Right ventricle myocardium inferior (tissue), 1 donor: ENCODE measurements at places on chromosomes 12 and 14. TPM values are rescaled to one million over a fixed set of nuclear protein-coding genes. Genes with fewer than 3 reads are reported as not detected.

Gene RNASE3
- total RNA-seq = not detected

Gene RD3L
- total RNA-seq = 25.1 TPM

Gene RTL1
- not detected for total RNA-seq

Gene ZFHX2
- total RNA-seq = 0.60 TPM

Gene SLC10A1
- not detected for total RNA-seq

GRCh38 chr12:81896771-81897170 is 137.6 kb upstream of the PPFIA2 start:
- no peak for DNase-seq

DNA sequence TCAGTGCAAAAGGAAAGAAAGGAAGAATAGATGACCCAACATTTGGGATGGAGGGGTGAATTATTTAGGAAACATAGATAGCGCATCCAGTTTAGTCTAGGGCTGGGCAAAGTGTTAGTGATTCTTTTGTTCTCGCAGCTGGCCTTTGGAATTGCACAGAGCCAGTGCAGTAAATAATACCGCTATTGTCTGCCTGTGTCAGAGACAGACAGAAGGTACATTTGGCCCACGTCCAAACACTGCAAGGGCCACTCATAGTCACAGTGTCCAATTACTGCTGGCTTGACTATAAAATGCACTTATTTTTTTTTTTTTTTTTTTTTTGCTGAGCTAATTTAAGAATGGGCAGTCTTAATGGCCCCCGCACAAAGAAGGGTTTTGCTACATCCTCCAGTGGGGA is 638.6 kb downstream of the BCL11B start:
- no peak for DNase-seq

GRCh38 chr12:102376181-102376747 is 104.1 kb downstream of the IGF1 start:
- no peak for DNase-seq

- no peak for DNase-seq
Observed at GRCh38 chr12:89208661-89209096, 143.6 kb downstream of the DUSP6 start.

DNA sequence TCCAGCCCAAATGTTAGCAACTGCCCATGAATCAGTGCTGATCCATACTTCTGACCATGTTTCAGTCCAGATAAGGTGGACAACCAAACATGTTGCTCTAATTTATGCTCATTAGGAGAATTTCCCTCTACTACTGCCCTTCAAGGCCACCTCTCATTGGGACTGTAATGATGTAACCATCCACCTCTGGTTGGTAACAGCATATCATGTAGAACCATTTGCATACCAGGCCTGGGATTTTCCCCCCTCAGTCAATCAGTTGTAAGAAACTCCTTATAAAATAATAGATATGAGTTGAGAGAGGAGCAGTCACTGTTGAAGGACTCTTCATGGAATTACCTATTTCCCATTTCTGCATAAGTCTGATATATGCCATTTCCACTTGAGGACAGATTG is 17.8 kb upstream of the YAF2 start:
- no peak for DNase-seq

GRCh38 chr12:28793581-28794151 is 355.4 kb upstream of the FAR2 start:
- no peak for DNase-seq

DNA sequence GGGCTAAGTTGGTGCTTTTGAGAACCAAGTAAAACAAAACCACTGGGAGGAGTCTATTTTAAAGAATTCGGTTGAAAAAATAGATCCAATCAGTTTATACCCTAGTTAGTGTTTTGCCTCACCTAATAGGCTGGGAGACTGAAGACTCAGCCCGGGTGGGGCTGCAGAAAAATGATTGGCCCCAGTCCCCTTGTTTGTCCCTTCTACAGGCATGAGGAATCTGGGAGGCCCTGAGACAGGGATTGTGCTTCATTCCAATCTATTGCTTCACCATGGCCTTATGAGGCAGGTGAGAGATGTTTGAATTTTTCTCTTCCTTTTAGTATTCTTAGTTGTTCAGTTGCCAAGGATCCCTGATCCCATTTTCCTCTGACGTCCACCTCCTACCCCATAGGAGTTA is 1.8 kb upstream of the RAB5B start:
- DNase-seq = no peak

- no peak for DNase-seq
Observed at GRCh38 chr12:64293654-64294364, 71.7 kb upstream of the KICS2 start.

GRCh38 chr14:68974759-68975347 is 4.2 kb downstream of the ACTN1 start:
- peak; percentile 80 for DNase-seq

DNA sequence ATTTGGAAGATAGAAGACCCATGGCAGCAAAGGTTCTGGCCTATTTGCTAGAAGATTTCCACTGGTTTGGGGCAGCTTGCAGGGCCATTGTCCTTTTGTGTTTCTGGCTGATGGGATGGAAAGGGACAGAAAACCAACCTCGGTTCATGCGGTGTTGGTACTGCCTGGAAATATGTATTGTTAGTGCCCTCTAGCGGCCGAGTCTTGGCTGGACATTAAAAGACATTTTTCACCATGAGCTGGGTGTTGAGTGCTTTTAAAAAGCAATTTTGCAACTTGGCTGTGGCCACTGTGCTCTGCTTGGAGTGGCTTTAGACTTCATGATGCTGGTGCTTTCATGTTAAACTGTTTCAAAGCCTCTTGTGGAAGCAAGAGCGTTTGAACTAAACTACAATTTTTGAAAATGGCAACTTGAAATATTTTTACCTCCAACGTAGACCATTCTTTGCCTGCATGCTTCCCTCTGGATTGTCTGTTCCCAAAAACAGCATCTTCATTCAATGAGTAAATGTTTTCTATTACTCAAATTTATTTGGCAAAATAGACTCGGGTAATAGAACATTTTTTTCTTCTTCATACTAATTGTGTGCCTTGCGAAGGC is 102.7 kb upstream of the TBX5 start:
- no peak for DNase-seq

GRCh38 chr12:12054993-12055392 is 15.7 kb upstream of the BCL2L14 start:
- DNase-seq = no peak

- DNase-seq = no peak
Observed at GRCh38 chr14:24013654-24014514, 25.2 kb downstream of the DHRS4L2 start.

DNA sequence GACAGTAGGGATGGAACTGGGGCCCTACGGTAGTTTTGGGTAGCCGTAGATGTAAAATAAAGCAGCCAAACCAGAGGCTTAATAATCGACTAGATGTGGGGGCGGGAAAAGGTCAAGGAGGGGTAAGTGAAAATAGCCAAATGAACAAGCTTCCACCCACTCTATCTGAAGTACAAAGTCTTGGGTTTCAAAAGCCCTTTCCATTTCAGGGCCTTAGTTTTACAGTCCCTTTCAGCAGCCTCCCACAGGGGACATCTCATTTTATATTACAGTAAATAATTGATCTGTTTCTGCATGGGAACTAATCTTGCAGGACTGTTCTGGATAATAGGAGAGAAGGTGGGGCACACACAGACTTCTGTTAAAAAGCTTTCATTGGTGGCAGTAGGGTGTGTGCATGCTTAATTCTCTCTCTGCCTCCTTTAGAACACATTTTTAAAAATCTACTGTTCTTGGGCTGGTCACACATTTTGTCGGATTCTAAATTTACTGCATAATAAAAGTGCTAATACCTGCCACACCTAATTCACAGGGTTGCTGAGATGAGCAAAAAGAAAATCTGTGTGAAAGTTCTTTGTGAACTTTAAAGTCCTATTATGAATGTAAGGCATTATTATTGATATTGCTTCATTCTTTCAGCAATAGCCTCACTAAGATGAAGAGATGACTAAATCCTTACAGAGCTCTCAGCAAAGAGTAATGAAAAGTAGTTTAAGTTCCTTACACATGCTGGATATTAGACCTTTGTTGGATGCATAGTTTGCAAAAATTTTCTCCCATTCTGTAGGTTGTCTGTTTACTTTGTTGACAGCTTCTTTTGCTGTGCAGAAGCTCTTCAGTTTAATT is 104.6 kb downstream of the ITPR2 start:
- DNase-seq = no peak

DNA sequence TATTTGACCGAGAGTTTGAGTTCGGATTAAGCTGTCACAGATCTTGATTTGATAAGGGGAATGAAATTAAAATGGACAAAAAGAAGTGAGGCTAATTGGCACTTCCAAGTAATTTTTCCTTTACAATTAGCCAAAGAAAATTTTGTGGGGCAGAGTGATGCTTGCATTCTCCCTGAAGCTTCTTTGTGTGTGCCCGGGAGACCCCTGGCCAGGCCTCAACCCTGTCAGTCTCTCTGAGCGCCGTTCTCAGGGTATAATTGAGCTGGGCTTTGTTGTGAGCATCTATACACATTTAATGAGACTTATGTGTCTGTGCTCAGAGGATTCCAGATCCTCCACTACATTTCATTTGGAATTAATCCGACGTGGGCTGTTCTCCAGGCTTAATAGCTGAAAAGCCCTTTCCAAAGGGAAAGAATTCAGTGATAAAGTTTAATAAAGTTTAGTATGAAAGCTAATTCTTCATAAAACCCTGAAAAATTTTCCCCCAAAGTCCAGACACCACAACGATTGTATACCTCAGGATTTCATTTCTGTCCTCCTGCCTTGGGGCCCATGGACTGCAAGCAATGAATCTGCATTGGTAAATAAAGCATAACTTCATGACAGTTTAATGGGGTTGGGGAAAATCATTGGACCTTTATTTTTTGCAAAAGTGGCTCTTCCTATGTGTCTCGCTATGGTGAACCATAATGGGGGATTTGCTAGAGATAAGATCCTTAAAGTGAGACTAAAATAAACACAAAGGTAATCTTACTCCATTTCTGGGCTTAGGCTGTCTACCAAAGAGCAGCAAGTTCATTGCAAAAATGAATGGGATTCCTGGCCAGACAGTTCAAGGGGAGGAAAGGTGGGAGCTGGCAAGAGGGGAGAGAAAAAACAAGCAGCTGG is 292.6 kb downstream of the C12orf75 start:
- DNase-seq = no peak

DNA sequence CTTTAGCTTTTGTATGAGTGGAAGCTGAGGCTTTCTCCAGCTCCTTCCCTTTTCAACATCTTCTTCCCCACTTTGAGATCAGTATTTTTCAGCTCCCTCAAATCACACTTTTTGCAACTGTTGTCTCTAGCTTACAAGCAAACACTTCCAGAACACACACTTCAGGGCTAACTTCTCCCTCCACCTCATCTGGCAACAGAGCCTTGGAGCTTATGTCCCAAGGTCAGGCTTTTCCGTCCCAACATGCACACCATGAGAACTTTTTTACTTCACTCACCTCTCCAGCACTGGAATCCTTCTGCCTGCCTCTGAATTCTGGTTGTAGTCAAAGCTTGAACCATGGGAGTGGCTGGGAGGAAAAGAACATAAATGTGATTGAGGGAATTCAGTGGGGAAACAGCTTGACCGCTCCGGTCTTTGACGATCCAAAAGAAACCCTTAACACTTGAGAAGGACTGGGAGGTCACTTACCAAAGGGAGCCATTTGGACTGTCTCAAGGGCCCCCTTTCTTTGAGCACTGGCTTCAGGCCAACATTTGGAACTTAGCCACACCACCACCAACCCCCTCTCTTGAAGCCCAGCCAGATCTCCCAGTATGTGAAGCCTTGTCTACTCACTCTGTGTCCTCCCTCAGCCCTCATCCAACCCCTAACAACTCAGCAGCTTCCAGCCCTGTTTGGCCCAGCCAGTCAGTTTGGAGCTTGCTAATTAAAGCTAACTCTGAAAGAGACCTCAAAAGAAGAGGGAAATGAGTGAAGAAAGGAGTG is 3.9 kb upstream of the BLOC1S1 start:
- DNase-seq = no peak

- DNase-seq = no peak
Observed at GRCh38 chr14:26626256-26626655, 28.4 kb upstream of the NOVA1 start.

- peak; percentile 56 for DNase-seq
Observed at GRCh38 chr14:104109731-104110361, 24.3 kb downstream of the ASPG start.

DNA sequence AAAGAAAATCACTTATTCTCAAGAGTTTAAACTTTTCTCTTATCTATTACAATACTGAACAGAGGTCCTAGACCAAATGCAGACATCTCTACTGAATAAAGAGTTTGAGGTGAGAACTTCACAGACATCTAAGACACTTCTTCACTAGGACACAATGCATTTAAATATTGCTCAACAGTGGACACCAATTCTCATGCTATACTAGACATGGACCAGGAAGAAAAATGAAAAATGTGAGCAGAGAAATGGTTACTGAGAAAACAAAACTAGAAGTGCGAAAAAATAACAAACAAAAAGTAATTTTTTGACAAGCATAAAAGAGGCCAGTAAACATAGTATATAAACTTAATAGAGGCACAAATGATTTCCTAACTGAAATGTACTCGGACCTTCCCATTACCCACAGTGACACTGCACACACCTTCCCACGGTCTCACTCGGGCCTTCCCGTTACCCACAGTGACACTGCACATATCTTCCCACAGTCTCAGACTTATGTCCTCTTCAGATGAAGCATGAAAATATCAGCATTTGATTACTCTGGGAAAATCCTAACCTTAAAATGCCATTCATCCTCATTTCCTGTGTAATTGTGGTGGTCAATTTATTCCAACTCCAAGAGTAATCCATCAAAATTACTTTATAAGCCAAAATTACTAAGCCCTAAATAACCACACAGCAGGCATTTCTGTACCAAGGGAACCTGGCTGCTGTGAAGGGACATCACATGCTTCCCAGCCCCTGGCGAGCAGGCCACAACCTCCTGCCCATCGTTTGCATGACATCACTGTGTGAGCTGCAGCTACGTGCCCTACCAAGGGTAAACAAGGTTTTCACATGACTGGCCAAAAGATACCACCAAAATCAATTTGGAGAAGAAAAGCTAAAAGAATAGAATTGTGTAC is 6.4 kb downstream of the SLC15A4 start:
- DNase-seq = peak; percentile 85

- no peak for DNase-seq
Observed at GRCh38 chr14:91509083-91509877, 830 bp downstream of the PPP4R3A start.

DNA sequence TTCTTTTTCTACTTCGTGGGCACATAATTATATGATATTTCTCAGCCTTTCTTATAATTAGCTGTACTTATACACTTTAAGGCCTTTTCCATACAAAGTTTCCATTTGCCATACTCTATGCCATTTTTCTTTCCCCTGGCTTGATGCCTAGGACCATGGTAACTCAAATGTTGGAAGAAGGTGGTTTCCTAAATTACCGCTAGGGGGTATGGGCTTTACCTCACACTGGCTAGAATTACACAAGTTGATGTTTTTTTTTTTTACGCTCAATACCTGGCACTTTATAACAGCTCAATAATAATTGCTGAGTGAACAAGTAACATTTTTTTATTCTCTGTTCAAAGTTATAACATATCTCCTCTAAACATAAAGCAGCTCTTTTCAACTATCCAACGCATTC is 306.8 kb upstream of the LRFN5 start:
- DNase-seq = no peak
